NCI-H1105 (cell line): ENCODE measurements at places on chromosomes 13 and 19.

- DNase-seq, result no peak
Observed at GRCh38 chr13:28750187-28751045, 31.6 kb upstream of the SLC46A3 start.

GRCh38 chr13:23433171-23434153 is at the start of gene SACS:
Gene SACS (minus strand): TSS chr13:23433702. CDS start chr13:23411239, 22,463 bp downstream.
- DNase-seq, result peak; percentile 6

- DNase-seq, result no peak
Observed at GRCh38 chr13:43489233-43489632, 297.5 kb downstream of the ENOX1 start.

DNA sequence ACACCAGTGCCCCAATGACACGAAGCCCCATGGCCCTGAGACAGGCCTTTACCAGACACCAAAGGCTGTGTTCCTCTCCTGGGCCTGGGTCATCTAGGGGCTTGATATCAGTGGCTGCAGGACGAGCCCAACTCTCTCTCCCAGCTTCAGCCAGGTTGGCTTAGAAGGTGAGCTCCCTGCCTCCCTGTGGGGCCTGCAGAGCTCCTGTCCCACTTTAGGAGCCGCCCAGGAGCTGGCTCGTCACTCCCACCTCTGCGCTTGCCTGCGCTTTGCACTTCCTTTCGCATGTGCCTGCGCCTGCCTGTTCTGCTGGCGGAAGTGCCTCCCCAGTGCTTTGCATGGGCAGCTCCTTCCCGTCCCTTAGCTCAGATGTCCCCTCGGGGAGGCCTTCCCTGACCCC is 4.9 kb downstream of the CALM3 start:
- no peak for DNase-seq

- no peak for DNase-seq
Observed at GRCh38 chr19:2412449-2412848, 14.9 kb downstream of the TIMM13 start.
